ENCODE measurements at places on chromosomes 6 and 20.

GRCh38 chr6:5827056-5827904, 179.4 kb downstream of the NRN1 start:
- no peak for DNase-seq

GRCh38 chr6:2522521-2522920, 228.2 kb downstream of the MYLK4 start:
- peak; percentile 70 for DNase-seq

DNA sequence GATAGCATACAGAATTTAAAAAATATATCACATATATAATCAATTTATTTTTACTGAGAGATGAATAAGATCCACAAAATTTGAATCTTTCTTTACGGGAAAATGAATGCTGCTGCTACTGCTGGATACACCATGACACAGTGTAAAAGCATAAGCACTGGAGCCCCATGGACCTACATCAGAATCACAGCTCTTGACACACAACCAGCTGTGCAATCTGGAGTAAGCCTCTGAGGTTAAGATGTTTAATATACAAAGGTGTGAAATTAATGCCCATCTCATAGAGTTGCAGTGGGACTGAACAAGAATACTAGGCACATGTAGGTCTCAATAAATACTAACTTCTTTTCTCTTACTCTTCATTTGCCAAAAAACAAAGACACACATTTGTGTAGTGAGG, 48.1 kb downstream of the MAN1A1 start:
- no peak for DNase-seq

GRCh38 chr6:27592481-27593199, 119.7 kb upstream of the ZNF184 start:
- DNase-seq, result peak; percentile 20

GRCh38 chr6:139172567-139172966, 37.7 kb downstream of the HECA start:
- no peak for DNase-seq

DNA sequence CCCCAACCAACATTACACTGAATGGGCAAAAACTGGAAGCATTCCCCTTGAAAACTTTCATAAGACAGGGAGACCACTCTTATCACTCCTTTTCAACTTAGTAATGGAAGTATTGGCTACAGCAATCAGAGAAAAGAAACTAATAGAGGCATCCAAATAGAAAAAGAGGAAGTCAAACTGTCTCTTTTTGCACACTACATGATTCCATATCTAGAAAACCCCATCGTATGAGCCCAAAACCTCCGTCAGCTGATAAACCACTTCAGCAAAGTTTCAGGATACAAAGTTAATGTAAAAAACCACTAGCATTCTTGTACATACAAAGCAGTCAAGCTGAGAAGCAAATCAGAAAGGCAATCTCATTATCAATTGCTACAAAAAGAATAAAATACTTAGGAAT, 580.4 kb upstream of the PTCHD4 start:
- no peak for DNase-seq

- no peak for DNase-seq
Measured at GRCh38 chr20:25510202-25510601, 75.1 kb downstream of the NINL start.

DNA sequence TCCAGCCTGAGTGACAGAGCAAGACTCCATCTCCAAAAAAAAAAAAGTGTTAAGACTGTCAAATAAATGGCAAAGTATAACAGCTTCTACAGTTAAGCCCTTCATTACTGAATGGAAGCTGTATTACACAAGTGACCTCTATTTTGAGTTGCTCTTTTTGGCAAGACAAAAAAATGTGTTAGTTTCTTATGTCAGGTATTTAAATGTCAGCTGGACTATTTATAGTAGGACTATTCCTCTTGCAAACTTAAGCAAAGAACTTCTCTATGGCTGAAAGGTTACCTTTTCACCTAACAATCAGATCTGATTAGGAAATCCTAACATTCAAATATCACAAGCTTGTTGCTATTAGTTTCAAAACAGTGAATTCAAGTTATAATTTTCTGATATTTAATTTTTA, 12.4 kb downstream of the UBE2V1 start:
- no peak for DNase-seq

DNA sequence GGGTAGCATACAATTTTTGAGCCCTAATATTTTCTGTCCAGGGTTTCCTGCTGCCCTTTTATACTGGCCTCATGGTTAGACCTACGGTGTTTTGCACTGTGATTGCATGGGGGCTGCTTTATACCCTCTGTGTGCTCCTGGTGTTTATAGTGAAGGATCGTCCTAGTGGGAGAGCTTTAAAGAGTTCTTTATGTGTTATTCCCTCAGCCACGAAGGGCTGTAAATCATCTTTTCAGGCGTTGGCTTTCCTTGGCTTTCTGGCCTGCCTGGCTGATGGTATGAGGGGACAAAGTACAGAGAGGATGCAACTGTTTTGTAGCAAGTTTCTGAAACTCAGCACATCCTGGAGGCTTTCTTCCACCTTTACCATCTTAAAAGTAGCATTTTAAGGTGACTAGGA, 464.3 kb downstream of the EPM2A start:
- no peak for DNase-seq

DNA sequence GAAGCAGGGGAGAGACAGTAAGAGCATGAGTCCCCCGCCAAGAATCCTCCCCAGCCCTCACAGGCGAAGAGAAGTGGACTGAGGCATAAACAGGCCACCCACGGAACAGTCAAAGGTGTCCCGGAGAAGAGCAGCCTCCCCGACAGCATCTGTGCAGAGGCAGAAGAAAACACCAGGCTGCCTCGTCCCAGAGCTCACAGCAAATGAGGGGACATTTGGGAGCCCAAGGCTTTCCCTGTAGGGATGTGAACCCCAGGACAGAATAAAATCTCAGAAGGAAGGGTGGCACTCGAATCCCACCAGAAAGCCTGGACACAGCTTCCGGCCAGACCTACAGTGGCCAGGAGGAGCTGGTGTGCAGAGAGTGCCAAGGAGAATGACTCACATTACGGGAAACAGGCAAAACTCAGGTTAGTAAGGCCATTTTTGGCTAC, 90.4 kb downstream of the DLL1 start:
- no peak for DNase-seq

DNA sequence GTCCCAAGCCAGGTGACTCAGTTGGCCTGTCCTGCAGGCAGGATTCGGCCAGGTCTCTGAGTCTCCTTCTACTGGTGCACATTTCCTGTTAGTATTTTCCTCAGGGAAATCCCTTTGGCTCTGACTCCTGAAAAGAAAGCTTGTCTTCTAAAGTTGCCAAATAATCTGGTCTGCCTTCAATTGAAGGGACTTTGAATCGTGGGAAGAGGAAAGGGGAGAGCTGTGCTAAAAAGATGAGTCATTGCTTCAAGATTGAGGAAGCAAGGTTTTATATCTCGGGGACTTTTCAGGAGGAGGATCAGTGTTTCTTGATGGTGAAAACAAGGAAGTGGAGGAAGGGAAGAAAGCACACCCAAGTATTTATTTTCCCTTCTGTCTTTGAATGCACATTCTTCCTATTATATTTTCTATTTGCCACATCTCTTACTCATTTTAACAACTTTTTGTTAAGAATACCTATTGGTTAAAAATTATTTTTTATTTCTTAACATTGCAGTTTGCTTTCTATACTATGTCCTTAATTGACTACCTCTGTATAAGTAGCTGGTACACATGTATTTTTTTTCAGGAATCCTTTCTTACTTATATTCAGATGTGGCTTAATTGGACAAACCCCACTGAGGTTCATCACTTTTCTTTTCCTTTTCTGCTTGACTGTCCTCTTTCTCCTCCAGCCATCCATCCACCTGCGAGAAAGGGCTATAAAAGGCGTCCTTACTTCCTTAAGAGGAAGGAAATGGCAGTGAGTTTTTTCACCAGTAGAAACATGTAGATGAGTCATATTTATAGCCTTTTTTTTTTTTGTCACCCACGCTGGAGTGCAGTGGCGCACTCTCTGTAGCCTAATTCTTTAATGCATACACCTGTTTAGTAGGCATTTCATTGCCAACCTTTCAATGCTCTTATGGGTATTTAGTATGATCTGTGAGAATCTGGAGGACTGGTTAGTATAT, 15.0 kb upstream of the IFNGR1 start:
- peak; percentile 98 for DNase-seq

- DNase-seq, result no peak
Measured at GRCh38 chr6:6631534-6632276, 43.2 kb downstream of the LY86 start.

- DNase-seq, result peak; percentile 47
Measured at GRCh38 chr20:46970937-46971630, 76.4 kb downstream of the EYA2 start.

- DNase-seq, result no peak
Measured at GRCh38 chr6:56624046-56624727, 18.5 kb downstream of the DST start.

- DNase-seq, result no peak
Measured at GRCh38 chr6:158468666-158469065, 91.2 kb upstream of the TMEM181 start.

GRCh38 chr6:39590871-39591393, 134.3 kb downstream of the KIF6 start:
- DNase-seq, result no peak

- DNase-seq, result no peak
Measured at GRCh38 chr6:76124018-76124417, 51.6 kb upstream of the IMPG1 start.

DNA sequence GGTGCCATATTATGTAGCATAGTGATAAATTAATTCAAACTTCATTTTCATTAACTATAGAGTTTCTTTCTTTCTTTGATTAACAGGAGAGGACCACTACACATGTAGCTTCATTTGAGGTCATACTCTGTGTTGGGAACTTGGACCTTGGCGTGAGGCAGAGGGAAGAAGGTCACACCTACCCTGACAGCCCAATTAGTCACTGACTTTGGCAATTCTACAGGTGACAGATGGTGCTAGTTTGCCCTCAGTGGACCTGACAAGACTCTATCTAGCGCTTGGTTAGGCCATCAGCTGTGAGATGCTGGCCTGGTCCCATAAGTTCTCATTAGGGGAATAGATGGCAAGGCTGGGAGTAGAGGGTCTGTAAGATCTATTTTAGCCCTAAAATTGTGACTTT, 14.2 kb downstream of the SLX4IP start:
- no peak for DNase-seq

DNA sequence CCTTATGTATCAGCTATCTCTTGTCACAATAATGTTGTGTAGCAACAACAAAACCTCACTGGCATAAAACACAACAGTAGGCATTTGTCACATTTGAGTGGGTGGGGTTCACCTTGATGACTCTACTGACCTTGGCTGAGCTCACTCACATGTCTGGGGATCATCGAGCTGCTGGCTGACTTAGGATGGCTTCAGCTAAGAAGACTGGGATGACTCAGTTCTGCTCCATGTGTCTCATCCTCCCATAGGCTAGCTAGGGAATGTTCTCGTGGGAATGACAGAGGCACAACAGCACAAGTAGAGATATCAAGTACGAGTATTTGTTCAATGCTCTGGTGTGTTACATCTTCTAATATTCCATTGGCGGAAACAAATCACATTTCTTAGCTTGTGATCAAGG, 167.9 kb downstream of the PLCB1 start:
- no peak for DNase-seq

DNA sequence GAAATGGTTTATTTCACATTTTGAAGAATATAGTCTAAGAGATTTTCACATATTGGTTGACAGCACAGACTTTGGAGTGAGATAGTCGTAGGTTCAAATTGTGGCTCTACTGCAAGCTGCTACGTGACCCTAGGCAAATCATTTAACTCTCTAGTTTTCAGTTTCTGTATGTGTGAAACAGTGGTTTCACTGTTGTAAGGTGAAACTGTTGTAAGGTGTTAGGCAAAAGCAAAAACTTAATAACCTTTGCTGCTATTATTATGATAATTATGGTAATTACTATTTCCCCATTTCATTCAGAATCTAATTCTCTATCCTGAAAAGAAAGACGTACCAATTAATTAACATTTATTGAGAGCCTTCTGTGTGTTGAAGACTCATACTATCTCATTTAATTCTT, 144.2 kb downstream of the REV3L start:
- DNase-seq, result no peak

DNA sequence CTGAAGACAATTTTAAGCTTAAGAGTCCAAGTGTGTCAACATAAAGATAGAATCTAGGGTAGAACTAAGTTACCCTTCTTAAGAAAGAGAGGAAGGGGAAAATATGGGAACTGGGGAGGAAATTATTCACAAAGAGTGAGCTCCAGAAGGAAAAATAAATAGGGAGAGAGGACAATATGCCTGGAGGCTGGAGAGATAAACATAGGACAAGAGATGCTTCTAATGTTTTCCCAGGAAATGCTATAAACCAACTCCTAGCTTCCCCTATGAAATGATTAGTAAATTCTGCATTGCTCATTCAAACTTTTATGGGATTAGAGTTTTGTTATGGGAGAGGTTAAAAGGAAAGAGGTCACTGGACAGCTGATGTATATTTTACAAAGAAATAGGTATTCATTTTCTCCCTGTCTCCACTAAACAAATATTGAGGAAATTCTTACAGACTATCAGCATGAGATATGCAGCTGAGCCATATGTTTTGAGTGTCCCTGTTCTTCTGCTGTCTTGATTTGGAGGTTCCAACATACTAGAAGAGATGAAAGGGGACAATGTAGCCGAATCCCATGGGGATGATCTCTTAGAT, 22.0 kb downstream of the TPD52L1 start:
- DNase-seq, result no peak

DNA sequence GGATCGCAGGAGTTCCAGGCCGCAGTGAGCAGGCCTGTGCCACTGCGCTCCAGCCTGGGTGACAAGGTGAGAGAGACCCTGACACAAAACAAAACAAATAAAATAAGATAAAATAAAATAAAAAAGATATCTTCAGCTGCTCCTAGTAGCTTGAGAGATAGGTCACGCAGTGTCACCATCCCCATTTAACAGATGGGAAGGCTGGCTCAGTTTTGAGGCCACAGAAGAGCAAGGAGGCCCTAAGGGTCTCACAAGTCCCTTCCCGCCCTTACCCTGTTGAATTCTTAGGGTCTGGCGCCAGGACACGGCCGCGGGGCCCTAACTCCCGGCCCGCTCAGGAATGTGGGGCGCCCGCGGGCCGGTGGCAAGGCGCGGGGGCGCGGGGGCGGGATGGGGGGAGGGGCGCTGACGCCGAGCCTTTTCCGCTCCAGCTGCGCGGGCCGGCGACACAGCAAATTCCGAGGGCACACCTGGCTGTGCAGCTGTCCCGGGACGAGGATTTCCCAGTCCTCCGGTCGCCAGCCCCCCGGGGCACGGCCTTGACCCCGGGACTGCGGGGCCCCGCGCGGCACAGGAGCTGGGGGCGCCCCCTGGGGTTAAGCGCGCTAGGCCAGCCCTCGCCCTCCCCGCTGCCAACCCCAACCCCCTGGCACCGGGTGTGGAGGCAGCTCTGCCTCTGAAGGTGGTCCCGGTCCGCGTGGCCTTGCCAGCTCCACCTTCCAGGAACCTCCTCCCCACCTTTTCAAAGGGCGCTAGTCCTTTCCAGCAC, 10.3 kb upstream of the R3HDML start:
- no peak for DNase-seq

- peak; percentile 52 for DNase-seq
Measured at GRCh38 chr6:3228771-3229565, 1.5 kb upstream of the TUBB2B start.
